CD8-positive, alpha-beta memory T cell (primary cell): ENCODE measurements at places on chromosomes 6 and 20.

DNA sequence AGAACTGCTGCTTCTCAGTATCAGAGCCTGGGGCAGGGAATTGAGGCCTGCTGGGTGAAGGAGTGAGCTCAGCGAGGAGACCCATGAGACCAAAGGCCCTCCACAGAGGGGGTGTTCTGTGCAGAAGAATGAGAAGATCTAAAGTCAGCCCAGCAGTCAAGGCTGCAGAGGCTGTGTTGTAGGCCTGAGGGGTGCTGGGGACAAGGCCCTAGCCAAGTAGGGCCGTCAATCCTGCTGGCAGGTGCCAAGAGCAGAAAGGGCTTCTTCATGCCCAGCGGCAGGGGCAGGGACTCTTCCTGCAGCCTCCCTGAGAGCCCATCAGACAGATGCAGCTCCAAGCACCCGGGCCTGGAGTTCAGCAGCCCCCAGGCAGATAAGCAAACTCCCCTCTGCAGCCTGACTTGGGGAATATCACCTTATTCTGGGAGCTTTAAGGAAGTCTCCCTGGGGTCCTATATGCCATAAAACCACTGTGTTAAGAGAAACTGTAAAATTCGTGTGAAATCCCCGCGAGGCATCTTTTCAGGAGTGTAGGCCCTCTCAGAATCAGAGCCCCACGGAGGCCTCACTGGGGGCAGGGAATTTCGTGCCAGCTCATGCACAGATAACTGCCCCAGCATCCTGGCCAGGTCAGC, 9.0 kb downstream of the CCDC167 start:
- DNase-seq, result no peak

DNA sequence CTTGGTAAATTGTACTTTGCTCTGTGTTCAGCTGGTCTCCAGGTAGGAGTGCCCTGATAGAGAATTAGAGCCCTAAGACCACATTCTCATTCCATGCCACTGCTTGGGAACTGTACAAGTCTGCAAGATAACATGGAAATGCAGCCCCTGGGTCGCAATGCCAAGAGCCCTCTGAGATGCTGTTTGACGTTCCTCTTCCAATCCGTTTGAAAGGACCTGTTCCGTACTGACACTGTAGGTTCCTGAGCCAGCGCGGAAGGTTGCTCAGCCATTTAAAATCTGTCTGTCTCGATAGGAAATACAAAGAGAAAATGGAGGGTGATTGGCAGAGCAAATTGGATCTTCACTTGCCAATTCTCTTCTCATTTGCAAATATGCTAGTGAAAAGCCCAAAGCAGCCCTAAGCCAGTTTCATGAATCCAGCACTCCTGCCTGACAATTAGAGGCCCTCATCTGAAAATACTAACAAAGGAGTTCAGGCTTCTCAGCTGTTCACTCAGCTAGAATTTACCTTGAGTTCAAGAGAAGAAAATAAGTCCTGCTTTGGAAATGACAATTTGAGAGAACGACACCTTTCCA, 100.6 kb upstream of the AFDN start:
- no peak for DNase-seq

GRCh38 chr6:83114164-83114563, 46.7 kb downstream of the DOP1A start:
- no peak for DNase-seq

DNA sequence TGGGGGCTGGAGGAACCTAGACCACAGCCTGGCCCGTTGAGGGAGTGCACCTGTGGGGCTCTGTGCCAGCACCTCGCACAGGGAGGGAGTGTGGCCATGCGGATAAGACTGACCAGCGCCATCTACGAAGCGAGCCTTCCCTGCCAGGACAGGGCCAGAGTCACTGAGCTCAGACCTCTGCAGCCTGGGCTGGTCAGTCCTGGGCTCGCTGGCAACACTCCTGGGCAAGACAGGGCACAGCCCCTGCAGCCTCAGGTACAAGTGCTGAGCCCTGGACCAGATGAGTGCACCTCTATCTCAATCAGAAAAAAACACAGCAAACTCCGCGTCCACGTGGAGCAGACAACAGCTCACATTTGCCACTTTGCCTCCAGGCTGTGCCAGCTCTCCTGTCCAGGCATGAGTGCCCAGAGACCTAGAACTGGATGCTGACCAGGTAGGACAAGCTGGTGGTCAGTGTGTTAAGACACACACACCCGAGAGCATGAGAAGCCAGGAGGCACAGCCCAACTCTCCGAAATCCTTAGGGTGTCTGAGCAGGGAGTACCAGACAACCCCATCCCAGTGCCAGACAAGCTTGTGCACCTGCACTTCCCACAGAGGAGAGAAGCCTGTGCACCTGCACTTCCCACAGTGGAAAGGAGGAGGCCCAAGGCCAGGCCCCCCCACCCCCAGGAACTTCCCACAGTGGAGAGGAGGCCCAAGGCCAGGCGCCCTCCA, 4.9 kb downstream of the ARFRP1 start:
- DNase-seq, result no peak

- DNase-seq, result no peak
Measured at GRCh38 chr20:63059684-63060056, 52.9 kb upstream of the BHLHE23 start.

DNA sequence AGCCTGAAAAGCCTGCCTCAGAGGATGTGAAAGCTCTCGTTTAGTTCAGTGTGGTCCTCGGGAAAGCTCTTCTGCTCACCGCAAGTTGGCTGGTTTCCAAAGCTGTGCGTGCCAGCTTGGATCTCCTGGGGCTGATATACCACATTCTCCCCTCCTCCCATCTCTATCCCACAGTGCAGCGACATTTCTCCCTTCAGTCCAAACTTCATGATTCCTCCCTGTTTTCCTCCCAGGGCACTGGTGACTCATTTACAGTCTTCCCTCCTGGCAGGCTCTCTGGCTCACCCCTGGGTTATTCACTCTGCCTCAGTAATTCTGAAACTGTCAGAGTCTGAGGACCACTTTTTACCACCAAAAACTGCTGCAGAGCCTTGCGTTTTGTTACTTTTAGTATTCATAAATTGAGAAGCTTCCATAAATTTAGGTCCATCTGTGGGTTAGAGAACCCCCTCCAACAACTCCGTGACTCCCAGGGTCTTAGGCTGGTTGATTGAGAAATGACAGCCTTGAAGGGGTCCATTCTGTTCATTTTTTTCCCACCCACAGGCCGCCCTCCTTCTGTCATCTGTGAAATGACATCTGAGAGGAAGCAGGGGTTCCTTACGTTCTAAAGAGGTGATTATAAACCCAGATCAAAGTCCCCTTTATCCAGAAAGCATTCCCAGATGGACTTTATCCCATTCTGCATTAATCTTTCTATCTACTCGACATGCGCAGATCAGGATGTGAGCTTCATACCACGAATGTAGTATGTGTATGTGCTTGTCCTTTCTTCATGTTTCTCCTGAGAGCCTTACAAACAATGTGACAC, 6.1 kb downstream of the TRIM10 start:
- DNase-seq, result no peak

- DNase-seq, result no peak
Measured at GRCh38 chr20:35192118-35192872, 20.4 kb downstream of the PROCR start.

DNA sequence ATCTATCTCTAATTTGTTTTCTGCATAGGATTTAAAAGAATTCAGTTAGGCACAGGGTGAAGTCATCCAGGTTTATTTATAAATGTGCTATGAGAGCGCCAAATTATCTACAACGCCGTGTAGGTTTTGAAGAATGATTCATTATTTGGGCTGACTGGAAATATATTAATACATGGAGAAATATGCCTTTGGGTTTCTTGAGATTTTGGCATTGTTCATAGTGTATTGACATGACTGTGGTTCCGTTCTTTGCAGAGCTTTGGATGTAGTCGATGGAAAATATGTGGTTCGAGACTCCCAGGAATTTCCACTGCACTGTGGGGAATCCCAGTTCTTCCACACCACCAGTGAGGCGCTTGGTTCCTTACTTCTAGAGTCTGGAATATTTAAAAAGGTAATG, 90.9 kb downstream of the CRYBG1 start:
- DNase-seq, result no peak

DNA sequence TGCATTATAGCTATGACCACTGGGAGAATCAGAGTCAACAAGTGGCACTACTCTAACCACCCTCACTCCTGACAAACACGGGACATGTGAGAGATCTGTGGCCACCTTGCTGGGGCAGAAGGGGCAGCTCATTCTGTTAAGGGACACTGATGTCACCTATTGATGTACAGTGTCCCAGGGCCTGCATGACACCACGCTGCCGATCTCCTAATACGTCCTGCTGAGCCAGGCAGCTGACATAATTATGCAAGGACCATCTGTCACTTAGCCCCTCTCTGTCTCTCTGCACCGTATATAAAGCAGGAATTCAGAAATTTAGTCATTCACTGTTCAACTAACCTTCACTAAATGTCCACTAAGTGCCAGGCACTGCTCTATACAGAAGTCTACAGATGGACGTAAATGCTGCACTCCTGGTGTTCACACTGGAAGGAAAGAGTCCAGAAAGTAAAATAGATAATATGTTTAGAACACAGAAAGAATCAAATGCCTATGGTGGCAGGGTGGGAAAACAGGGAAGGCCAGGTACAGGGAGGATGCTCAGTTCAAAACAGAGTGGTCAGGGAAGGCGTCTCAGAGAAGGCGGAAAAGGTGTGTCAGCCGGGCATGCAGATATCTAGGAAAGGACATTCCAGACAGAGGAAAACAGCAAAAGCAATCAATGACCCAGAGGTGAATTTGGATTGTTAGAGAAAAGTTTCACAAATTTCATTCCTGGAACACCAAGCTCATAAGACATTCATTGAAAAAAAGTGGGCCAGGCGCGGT, 173.8 kb downstream of the ZNF217 start:
- DNase-seq, result no peak

DNA sequence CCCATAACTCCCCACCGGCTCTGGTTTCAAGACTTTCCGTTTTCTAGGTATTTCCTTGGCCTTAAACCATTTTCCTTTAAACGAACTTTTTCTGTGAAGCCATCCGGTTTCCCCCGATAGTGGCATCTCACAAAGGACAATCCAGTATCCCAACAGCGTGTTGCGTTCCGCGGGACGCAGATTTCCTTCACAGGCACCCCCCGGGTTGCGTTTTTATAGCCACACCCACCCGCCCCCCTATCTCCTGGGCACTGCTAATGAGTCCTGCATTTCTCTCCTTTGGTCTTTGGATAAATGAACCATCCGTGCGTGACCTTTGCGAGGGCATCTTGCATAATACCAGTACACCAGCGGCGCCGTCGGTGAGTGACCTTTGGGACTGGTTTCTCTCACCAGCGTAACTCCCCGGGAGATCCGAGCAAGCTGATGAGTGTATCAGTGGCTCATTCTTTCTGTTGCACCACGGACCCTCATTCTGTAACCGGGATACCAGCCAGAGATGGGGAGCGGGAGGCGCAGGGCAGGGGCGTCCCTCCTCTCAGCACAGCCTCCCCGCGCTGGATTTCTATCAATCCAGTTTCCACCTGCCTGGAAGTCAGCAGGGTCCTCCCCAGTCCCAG, 586 bp upstream of the NQO2 start:
- no peak for DNase-seq

DNA sequence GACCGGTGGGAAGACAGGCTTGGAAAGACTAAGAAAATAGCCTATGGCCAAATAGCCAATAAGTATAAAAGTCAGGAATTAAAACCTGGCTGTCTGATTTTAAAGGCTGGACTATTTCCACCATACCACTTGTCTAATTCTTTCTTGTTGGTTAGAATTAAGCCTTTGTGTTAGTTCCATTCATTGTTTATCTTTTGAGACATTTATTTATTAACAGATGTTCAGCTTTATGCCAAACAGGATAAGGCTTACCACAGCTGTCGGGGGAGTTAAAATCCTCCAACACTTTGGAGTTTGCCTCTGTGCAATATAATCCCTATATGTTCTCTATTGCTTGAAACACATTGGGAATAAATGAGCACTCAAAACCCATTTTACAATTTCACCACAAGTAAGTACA, 208.3 kb downstream of the TMEM200A start:
- DNase-seq, result no peak

GRCh38 chr6:45991189-45991588, 24.5 kb downstream of the CLIC5 start:
- no peak for DNase-seq

DNA sequence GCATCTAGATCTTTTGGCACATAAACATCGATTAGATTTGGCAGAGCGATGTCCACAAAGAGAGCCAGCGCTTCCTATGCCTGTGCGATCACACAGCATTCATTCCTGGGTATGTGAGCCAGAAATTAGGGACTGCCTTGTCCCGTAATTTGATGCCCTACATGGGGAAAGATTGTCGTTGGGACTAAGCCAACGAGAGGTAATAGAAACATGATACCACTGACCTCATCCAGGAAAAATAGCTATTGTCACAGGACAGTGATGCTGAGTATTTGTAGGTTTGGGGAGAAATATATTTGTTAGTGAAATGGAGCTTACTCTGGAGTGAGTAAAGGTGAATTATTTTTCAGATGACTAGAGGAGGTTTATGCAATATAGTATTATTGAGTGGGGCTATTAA, 154.0 kb downstream of the TSHZ2 start:
- no peak for DNase-seq

GRCh38 chr6:29992807-29993206, 50.5 kb downstream of the HLA-A start:
- no peak for DNase-seq

- no peak for DNase-seq
Measured at GRCh38 chr6:108689272-108690161, 128.8 kb downstream of the FOXO3 start.

- DNase-seq, result no peak
Measured at GRCh38 chr6:33481192-33481591, 26.8 kb downstream of the ZBTB9 start.

GRCh38 chr20:17029698-17030097, 197.1 kb upstream of the PCSK2 start:
- DNase-seq, result no peak

DNA sequence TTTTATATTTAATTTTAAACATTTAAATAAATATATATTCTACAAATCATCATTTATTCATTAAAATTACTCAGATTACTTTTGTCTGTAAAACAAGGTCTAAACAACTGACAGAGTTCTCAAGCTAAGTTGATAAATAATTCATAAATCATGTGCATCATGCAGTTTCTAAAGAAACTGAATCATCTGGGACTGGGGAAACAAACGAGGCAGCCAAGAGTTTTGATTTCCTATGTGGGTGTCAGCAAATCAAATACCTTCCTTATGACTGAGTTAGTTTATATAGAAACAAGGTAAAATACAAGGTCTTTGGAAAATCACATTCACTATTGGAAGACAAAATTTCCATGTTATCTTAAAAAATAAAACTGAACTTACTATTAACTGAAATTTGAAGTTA, 149.9 kb upstream of the BEND6 start:
- no peak for DNase-seq

DNA sequence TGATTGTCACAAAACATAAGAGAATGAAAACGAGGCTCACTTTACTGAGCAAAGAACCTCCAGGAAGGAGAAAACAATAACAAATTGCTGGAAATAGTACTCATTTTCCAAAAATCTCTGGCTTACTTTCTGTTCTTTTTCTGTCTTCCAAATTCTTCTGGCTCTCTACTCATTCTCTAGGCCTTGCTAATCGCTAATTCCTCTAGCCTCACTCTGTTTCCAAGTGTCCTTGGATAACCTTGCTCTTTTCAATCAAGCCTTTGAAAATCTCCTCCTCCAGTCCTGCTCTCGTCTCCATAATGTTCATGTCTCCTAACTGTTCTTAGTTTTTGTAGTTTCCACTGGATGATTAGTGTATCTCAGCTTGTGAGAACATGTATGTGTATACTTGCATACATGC, 96.2 kb upstream of the MAP7 start:
- no peak for DNase-seq
